Jurkat, Clone E6-1 (cell line): ENCODE measurements at places on chromosomes 1 and 21.

DNA sequence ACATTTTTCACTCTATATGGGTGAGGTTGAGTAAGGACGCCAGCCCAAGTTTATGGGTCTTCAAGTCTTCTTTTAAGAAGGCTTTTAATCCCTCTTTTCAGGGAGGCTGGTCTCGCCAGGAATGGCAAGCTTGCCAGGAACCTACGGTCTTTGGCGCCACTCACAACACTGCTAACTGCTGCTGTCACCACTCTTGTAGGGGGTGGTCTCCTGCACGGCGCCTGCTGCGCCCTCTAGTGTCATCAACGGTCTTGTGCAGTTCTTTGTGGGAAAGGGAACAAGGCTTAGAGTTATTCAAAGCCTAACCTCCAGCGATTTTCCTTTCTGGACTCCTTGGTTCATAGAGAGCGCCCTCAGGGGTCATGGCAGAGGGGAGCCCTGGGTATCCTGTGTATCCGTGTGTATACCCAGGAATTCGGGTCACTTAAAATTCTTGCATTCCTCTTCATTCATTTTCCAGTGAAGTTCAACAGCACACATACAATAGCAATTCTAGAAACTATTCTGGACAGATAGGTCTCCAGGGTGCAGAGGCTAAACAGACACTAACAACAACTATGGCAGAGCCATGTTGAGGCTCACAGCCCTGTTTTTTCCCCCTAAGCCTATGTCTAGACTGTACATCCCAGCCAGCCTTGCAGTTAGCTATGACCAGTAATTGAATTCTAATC lies 392.8 kb upstream of the CAMK1G start:
- peak; percentile 43 for DNase-seq

DNA sequence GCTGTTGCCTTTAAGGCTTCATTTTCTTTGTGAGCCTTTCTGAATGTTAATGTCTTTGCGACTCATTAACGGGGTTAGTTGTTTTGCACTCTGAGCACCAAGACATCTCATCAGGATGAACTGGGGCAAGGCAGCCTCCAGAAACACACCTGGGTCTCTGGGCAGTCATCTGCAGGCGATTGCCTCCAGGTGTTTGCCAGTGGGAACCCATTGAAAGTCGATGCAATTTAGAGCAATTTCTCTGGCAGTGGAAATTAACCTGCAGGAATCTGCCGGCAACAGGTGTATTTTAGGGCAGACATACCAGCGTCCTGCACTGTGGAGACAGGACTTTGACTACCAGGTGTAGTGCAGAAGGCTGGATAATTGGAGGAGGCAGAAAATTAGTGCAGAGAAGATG lies 661.0 kb upstream of the PTBP2 start:
- no peak for DNase-seq

DNA sequence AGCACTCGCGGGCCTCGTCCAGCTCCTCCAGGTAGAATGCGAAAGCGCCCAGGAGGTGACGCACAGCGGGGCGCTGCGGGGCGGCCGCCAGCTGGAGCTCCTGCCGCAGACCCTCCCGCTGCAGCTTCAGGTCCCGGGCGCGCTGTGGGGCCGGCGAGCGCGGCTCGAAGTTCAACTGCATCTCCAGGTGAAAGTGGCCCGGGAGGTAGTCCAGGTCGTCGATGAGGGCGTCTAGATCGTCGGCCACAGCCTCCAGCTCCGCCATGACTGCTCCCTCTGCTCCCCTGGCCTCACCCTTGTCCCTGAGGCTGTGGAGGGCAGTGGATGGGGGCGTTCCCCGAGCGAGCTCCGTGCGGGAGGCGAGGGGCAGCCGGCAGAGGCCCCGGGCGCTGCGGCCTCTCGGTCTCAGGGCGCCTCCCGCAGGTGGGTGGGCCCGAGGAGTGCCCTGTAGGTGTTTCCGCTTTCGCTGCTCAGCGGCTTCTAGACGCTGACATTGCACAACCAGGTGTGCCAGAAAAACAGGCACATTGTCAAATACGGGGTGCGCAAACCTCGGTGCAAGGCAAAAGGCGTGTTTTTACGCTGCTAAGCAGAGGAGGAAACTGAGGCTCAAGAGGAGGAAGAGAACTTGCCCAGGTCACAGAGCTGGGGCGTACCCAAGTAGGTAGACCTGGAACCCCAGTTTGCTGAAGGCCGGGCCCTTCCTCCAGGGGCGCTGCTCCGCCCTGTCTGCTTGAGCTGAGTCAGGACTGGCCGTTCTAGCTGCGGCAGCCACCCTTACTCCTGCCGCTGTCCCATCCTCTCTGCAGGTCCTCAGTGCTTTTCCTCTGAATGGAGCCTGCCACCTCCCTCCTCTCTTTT lies at the start of gene TTC22:
Gene TTC22 (minus strand): TSS at position 425 of the 861 bp plus-strand sequence. CDS start 160 bp downstream, at position 265.
- no peak for DNase-seq

GRCh38 chr1:58094221-58094620 lies 452.3 kb downstream of the OMA1 start:
- DNase-seq = no peak

DNA sequence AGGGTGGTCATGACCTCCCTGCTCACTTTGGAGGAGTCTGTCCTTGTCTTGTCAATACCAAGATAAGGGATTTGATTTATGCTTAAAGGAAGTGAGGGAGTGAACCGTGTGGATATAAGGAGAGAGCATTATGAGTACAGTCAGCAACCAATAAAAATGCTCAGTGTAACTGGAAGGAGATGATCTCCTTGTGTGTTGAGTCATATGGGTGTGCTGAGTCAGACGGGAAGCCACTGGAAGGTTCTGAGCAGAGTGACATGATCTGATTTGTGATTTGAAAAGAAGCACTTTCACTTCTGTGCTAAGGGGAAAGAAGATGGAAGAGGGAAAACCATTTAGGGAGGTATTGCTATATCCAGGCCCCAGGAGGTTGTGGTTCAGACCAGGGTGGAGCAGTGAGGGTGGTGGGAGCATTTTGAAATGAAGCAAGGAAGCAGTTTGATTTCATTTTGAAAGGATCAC lies 2.5 kb upstream of the BCL10 start:
- no peak for DNase-seq

DNA sequence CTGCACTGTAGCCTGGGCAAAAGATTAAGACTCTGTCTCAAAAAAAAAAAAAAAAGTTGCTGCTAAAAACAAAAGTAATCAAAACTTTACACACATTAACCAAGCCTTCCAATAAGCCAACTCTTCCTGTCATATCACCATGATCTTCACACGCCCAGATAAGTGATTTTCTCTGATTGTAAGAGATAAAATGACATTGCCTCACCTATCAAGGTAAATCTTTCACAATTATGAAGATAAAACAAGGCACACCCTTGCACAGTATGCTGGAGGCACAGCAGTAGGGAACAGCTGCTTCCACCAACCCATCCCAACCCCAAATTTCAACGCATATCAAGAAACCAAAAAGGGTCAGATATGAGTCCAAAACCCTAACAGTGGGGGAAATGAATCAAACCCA lies 8.8 kb upstream of the TIAM1 start:
- peak; percentile 34 for DNase-seq

- DNase-seq = no peak
These were observed 96.4 kb downstream of the SYF2 start for GRCh38 chr1:25135909-25136308.

DNA sequence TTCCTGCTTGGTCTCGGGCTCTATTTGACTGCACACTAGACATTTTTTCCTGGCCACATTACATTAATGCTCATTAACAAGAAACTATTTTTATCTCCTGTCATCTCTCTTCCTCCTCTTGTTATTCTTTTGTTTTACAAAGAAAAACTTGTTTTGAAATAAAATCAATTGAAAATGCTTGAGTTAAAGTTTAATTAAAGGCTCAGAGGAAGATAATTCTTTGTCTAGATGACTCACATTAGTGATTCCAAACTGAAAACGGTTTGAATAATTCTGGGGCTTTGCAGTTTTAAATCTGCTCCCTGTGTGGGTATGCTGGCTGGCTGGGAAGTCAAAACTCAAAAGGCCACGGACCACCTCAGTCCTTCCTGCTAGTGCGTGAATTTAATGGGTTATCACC lies 29.6 kb downstream of the RGS5 start:
- DNase-seq = no peak

DNA sequence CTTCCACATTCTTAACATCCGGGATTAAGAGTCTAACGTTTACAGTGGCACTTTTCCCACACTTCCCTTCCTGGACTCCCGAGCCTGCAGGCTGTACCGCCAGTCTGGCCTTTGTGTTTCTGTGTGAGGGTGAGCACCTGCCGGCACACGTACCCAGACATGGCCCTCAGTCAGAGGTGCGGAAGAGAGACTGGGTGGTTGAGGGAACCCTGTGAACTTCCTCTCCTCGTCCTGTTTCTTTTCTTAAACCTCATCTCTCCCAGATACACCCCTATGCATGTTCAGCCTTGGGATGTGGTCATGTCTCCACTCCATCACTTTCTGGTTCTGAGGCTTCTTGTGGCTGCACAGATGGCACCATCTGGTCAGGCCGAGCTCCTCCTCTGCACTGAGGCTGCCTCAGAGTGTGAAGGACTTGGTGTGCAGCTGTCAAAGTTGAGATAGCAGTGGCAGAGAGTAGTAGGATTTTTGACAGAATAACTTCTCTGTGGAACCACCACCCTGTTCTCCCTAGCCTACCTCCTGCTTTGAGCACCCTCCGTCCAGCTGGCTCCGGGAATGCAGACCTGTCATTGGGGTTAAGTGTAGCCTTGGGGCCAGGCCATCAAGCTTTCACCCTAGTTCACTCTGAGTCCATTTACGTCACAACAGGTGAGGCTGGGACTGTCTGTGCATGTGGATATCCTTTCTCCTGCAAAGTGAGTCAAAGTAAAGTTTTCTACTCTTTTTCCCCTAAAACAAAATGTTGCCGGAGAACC lies 31.4 kb downstream of the VASH2 start:
- peak; percentile 84 for DNase-seq

- no peak for DNase-seq
These were observed 17.6 kb downstream of the RIPK4 start for GRCh38 chr21:41749286-41749685.

DNA sequence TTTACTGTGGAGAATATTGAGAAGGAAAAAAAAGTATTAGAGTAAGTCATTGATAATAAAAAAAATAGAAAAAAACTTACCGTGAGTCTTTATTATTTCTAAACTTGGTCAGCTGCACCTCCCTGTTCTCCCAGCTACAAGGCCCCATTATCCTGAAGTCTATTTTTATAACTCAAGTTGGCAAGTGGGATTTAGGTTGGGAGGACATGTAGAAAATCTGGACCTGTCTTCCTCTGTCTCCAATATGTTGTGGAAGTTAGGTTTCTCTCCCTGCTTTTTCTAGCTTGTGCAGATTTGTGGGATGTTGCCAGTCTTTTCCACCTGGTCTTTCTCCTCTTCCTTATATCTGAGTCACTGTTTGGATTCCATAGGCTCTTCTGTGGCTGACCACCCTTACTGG lies 361.4 kb downstream of the HLX start:
- no peak for DNase-seq

- peak; percentile 46 for DNase-seq
These were observed 210.3 kb downstream of the SLC35F3 start for GRCh38 chr1:234114648-234115307.

GRCh38 chr1:239587066-239587465 lies 200.7 kb downstream of the CHRM3 start:
- peak; percentile 14 for DNase-seq

- DNase-seq = no peak
These were observed 5.6 kb downstream of the FCMR start for GRCh38 chr1:206916000-206916709.

DNA sequence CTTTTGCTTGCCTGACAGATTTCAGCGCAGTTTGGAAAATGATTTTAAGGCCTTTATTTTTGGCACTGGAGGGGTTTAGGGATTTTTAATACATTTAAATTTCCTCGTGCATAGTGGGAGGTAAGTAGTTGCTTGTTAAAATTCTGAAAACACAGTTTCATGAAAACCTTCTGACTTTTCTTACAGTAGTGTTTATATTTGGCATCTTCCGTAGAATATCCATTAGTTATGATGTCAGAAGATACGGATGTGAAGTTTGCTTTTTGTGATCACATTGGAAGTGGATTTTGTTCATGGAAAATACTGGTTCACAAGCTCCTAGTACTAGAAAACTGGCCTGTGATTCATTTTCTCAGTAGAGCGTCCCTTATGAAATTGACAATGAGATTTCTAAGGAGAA lies 1.3 kb downstream of the RABGAP1L start:
- no peak for DNase-seq

- DNase-seq = no peak
These were observed 181.6 kb downstream of the FCRL5 start for GRCh38 chr1:157370698-157371097.

- no peak for DNase-seq
These were observed 17.5 kb downstream of the CCT3 start for GRCh38 chr1:156320560-156320959.

- DNase-seq = no peak
These were observed 10.7 kb downstream of the EPHA2 start for GRCh38 chr1:16145030-16145661.

GRCh38 chr1:155083865-155084721 lies 5.5 kb downstream of the EFNA3 start:
- no peak for DNase-seq

DNA sequence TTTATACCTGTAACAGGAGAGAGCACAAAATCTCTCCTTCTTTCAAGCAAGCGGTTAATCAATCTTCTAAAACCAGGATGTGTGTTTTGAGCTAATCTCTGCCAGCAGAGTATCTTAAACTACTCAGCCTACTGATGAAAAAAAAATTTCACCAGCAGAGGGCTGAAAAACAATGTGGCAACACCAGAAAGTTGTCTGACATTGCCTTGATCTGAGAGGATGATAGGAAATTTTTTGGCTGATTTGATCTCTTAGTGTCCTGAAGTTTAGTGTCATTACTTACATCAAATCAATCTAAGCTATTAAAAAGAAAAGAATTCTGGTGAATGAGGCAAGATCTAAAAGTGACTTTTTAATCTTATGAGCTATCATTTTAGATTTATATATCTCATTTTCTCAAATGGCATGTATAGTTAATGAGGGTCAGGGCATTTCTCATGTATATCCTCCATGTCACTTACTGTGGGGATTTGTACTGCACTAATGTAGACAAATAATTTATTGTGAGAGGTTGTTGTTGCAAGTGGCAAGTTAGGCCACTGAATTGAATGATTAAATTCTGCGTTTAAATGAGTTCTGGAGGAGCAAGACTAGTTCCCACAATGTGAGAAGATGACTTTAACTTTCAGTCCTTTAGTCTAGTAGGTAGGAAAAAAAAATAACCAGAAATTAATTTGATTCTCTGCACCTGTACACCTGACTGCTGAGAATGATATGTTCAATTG lies 10.9 kb downstream of the ADAMTS1 start:
- DNase-seq = peak; percentile 76

DNA sequence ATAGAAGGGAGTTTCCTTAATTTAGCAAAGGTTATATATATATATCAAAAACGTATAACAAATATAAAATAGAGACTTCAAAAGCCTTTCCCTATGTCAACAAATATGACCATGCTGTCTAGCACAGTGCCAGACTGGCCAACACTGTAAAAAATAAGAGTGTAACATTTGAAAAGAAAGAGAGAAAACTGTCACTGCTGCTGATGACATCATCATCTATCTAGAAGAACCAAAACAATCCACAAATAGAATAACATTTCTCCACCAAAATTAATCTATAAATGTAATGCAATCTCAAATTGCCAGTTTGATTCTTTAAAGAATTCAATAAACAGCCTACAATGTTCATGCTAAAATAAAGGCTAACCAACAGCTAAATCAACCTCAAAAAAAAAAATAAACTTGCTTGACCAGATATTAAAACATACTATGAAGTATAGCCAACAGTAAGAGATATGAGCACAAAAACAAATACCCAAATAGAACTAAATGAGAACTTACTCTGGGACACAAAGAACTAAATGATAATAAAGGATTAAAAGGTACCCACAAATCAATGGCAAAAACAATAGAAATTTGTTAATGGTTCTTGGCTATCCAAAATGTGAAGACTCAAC lies 50.2 kb downstream of the ENAH start:
- DNase-seq = no peak
